Body of pancreas (tissue), 4 donors: ENCODE measurements at places on chromosomes 5 and 9. TPM values are rescaled to one million over a fixed set of nuclear protein-coding genes. Genes with fewer than 3 reads are reported as not detected.
A peak's percentile ranks its signal among the peaks of the same experiment; 100 is the strongest.

GRCh38 chr5:133967124-133967523 is 1.3 kb downstream of the C5orf15 start:
- peaks cover 33% of the 10 kb centered on the region for H3K4me1 ChIP-seq
- H3K36me3 ChIP-seq, result no peaks in the 10 kb centered on the region
- H3K27me3 ChIP-seq, result no peaks in the 10 kb centered on the region
- H3K27ac ChIP-seq, result no peak overlapping the region

- no peaks in the 10 kb centered on the region for H3K4me1 ChIP-seq
- DNase-seq, result no peak
- H3K4me3 ChIP-seq, result no peak overlapping the region
- H3K27ac ChIP-seq, result no peak overlapping the region
- H3K27me3 ChIP-seq, result no peaks in the 10 kb centered on the region
Measured at GRCh38 chr9:112605963-112606699, 111.8 kb downstream of the INIP start.

- H3K4me1 ChIP-seq, result no peaks in the 10 kb centered on the region
- H3K27ac ChIP-seq, result no peak overlapping the region
- H3K4me3 ChIP-seq, result no peak overlapping the region
- DNase-seq, result no peak
- no peaks in the 10 kb centered on the region for H3K27me3 ChIP-seq
Measured at GRCh38 chr9:108617676-108618075, 238.1 kb downstream of the ACTL7B start.

DNA sequence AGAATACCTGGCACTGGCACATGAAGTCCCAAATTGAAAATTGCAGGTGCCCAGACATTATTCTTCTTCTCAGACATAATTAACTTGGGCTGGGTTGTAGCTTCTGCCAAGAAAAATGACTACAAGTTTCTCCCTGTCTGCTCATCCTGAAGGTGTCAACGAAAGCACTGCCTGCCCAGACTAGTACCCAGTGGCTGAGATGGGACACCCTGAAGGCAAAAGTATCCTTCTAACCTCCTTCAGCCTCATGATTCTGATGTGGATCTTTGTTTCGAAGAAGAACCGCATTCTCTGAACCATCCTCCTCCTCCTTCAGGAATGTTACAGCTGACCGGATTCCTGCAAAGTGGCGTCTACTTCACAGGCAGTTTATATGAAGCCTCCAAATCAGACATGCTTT is 161.1 kb upstream of the FST start:
- H3K27ac ChIP-seq, result no peak overlapping the region
- H3K36me3 ChIP-seq, result no peaks in the 10 kb centered on the region
- no peaks in the 10 kb centered on the region for H3K4me1 ChIP-seq
- no peaks in the 10 kb centered on the region for H3K27me3 ChIP-seq

GRCh38 chr5:33299621-33300208 is 141.1 kb upstream of the TARS1 start:
- no peak overlapping the region for H3K4me3 ChIP-seq
- no peaks in the 10 kb centered on the region for H3K4me1 ChIP-seq
- peak overlapping the region; percentile 13 for H3K27ac ChIP-seq
- H3K27me3 ChIP-seq, result no peaks in the 10 kb centered on the region

- no peak overlapping the region for H3K27ac ChIP-seq
- no peak for DNase-seq
- no peaks in the 10 kb centered on the region for H3K36me3 ChIP-seq
- no peak overlapping the region for H3K4me3 ChIP-seq
Measured at GRCh38 chr5:143343042-143343441, 60.4 kb downstream of the NR3C1 start.

- no peaks in the 10 kb centered on the region for H3K4me1 ChIP-seq
- H3K36me3 ChIP-seq, result no peaks in the 10 kb centered on the region
- H3K4me3 ChIP-seq, result no peak overlapping the region
- DNase-seq, result no peak
- H3K27me3 ChIP-seq, result no peaks in the 10 kb centered on the region
- no peak overlapping the region for H3K27ac ChIP-seq
Measured at GRCh38 chr5:121257621-121258020, 594.1 kb upstream of the FTMT start.

GRCh38 chr5:135878156-135878620 is 17.5 kb downstream of the IL9 start:
- peak overlapping the region; percentile 19 for H3K27ac ChIP-seq
- H3K4me3 ChIP-seq, result no peak overlapping the region
- no peaks in the 10 kb centered on the region for H3K4me1 ChIP-seq
- DNase-seq, result no peak

- H3K27me3 ChIP-seq, result no peaks in the 10 kb centered on the region
- H3K27ac ChIP-seq, result no peak overlapping the region
- H3K4me3 ChIP-seq, result no peak overlapping the region
- no peaks in the 10 kb centered on the region for H3K36me3 ChIP-seq
- H3K4me1 ChIP-seq, result no peaks in the 10 kb centered on the region
Measured at GRCh38 chr5:112202694-112203093, 216.4 kb downstream of the EPB41L4A start.

DNA sequence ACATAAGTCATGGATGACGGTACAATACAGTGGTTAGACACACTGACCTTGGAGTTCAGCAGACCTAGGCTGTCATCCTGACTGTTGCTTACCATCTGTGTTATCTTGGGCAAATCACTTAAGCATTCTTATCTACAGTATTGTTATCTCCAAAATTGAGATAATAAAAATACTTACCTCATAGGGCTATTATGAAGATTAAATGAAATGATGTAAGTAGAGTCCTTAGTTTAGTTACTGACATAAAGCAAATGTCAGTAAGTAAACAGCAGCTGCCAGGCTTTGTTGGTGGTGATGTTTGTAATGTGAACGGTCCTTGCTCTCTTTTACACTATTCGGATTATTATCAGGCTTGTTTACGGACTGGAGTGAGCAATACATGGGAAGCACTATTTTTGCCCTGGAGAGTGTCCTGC is 107.3 kb upstream of the DPYSL3 start:
- no peak for DNase-seq
- H3K27me3 ChIP-seq, result no peaks in the 10 kb centered on the region
- H3K36me3 ChIP-seq, result no peaks in the 10 kb centered on the region
- no peak overlapping the region for H3K4me3 ChIP-seq

GRCh38 chr9:134716067-134716466 is 74.5 kb downstream of the COL5A1 start:
- H3K4me1 ChIP-seq, result no peaks in the 10 kb centered on the region
- H3K4me3 ChIP-seq, result no peak overlapping the region
- H3K27ac ChIP-seq, result no peak overlapping the region

- peak; percentile 37 for DNase-seq
- no peaks in the 10 kb centered on the region for H3K36me3 ChIP-seq
- H3K4me3 ChIP-seq, result no peak overlapping the region
- H3K4me1 ChIP-seq, result peaks cover 63% of the 10 kb centered on the region
- H3K27ac ChIP-seq, result peak overlapping the region; percentile 74
Measured at GRCh38 chr5:137218471-137218870, 280.7 kb downstream of the SPOCK1 start.

- H3K4me3 ChIP-seq, result no peak overlapping the region
- no peaks in the 10 kb centered on the region for H3K27me3 ChIP-seq
- no peaks in the 10 kb centered on the region for H3K36me3 ChIP-seq
Measured at GRCh38 chr9:27572061-27572460, 1.2 kb downstream of the C9orf72 start.

DNA sequence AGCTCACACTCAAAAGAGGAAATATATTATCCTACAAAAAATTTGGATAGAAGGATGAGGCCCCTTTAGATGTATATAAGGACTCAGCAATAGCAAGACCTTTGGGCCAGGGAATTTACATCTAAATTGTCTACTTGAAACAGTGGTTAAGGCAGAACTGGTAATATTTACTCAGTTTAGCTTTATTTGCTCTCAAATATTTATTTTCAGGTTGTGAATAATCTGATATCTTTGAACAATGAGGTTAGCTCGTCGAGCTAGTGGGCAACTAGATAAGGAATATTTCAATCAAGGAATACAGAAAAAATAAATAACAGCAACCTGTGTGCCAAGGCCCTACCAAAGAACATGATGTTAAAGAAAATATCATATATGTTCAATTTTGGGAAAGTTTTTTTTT is 966.3 kb downstream of the DTWD2 start:
- H3K4me1 ChIP-seq, result no peaks in the 10 kb centered on the region
- H3K36me3 ChIP-seq, result no peaks in the 10 kb centered on the region
- H3K4me3 ChIP-seq, result no peak overlapping the region
- DNase-seq, result no peak
- no peaks in the 10 kb centered on the region for H3K27me3 ChIP-seq

GRCh38 chr5:120199559-120199958 is 264.5 kb upstream of the PRR16 start:
- H3K27ac ChIP-seq, result no peak overlapping the region
- H3K4me3 ChIP-seq, result no peak overlapping the region
- no peaks in the 10 kb centered on the region for H3K4me1 ChIP-seq
- H3K36me3 ChIP-seq, result no peaks in the 10 kb centered on the region
- DNase-seq, result no peak

DNA sequence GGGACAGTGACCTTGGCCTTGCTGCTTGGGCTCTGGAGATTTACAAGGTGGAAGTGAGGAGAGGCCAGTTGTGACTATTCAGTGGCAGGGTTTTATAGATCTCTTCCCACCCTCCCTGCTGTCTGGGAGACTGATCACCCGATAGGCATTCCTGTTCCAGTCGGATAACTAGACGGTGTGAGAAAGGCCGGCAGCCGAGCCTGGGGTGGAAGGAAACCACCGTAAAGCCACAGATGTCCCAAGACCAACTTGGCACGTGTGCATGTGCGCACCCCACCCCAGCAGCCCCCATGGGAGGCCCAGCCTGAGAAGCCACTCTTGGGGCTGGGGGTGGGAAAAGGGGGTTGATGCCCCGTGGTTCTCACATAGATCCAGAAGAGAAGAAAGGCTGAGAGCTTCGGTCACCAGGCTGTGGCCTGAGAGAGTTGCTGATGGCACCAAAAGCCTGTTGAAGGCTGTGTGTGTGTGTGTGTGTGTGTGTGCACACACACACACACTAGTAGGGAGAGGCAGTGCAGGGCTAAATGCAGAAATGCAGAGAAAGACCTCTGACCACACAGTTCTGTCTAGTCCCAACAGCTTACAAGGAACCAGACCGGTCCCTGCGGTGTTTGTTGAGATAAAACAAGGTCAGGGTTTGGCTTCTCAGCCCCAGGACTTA is 225.8 kb downstream of the FANCC start:
- peaks cover under 1% of the 10 kb centered on the region for H3K36me3 ChIP-seq
- H3K27ac ChIP-seq, result peak overlapping the region; percentile 57
- peaks cover 56% of the 10 kb centered on the region for H3K4me1 ChIP-seq
- no peak for DNase-seq

GRCh38 chr5:87300744-87301143 is 33.1 kb downstream of the RASA1 start:
- H3K27ac ChIP-seq, result no peak overlapping the region
- no peaks in the 10 kb centered on the region for H3K36me3 ChIP-seq
- no peaks in the 10 kb centered on the region for H3K27me3 ChIP-seq
- H3K4me1 ChIP-seq, result peaks cover 16% of the 10 kb centered on the region
- no peak overlapping the region for H3K4me3 ChIP-seq
- DNase-seq, result peak; percentile 25

GRCh38 chr5:158849219-158849791 is 250.4 kb downstream of the EBF1 start:
- no peak overlapping the region for H3K4me3 ChIP-seq
- no peaks in the 10 kb centered on the region for H3K36me3 ChIP-seq
- DNase-seq, result no peak
- H3K27ac ChIP-seq, result no peak overlapping the region

DNA sequence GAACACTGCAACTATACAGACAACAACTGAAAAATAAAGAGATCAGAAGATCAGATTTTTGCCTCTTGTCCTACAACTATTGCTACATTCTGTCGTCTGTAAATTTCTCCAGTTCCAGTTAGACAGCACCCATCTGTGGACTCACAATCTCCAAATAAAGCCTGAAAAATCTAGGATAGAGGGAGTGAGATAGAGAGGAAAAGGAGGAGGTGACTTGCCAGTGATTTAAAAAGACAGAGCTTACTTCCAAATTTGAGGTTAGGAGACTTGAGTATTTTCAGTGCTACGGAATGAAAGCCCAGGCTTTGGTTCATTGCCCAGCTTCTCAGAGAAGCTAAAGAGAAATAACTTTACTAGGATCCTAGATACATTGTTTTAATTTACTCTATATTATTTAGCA is 63.6 kb downstream of the PTCD2 start:
- no peaks in the 10 kb centered on the region for H3K27me3 ChIP-seq
- no peaks in the 10 kb centered on the region for H3K4me1 ChIP-seq
- no peak overlapping the region for H3K27ac ChIP-seq
- H3K36me3 ChIP-seq, result no peaks in the 10 kb centered on the region

DNA sequence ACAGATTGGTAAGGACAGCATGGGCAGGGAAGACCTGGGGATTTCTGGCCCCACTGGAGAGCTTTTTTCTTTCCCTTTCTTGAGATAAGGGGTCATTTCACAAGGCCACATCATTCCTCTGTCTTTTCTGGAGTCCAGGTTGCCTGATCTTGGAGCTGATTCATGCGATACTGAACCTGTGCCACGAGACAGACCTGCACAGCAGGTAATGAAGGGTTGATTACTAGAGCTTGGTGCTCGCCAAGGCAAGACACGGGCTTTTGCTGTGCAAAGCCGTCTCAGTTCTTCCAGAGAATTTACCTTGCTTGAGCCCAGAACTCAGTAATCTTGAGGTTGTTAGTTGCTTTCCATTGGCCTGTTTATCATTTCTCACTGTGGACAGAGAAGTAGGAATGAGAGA is 39.2 kb downstream of the NUP188 start:
- no peak overlapping the region for H3K4me3 ChIP-seq
- H3K27me3 ChIP-seq, result no peaks in the 10 kb centered on the region
- H3K27ac ChIP-seq, result no peak overlapping the region
- no peak for DNase-seq

DNA sequence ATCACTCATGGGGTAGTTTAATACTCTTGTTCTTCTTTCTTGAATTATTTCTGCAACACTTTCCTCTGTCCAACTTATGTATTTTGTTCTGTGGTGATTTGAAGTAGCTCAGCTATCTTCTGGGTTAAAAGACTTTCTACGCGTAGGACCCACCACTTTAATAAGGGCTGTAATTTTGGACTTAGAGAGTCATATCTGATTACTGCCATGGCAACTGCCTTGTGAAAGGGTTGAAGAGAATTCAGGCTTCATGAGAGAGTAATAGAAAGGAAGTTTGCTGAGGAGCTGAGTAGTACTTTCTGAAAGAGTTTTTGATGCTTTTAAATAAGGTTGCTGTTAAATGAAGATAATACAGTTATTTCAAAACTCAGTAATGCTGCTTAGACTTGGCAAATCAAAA is 89.5 kb downstream of the TLE4 start:
- H3K4me1 ChIP-seq, result no peaks in the 10 kb centered on the region
- no peaks in the 10 kb centered on the region for H3K27me3 ChIP-seq
- no peak overlapping the region for H3K4me3 ChIP-seq
- H3K36me3 ChIP-seq, result no peaks in the 10 kb centered on the region
- H3K27ac ChIP-seq, result no peak overlapping the region

Gene UQCRQ
- total RNA-seq, result 84.4 TPM

Gene TEX48
- total RNA-seq, result not detected

Gene GFPT2
- 17.5 TPM for total RNA-seq

Gene PBX3
- total RNA-seq, result 36.3 TPM

Gene TRIM7
- 11.5 TPM for total RNA-seq

Gene SPINK7
- not detected for total RNA-seq

Gene NIPAL4
- total RNA-seq, result not detected

Gene PARP8
- 13.5 TPM for total RNA-seq

Gene SCAI
- 7.6 TPM for total RNA-seq

Gene TSSK1B
- not detected for total RNA-seq

Gene IGFBPL1
- total RNA-seq, result 3.3 TPM

Gene GALNT12
- total RNA-seq, result 53.1 TPM

Gene NDUFS4
- 39.6 TPM for total RNA-seq

Gene PCDHB8
- total RNA-seq, result 0.33 TPM

Gene BTNL8
- total RNA-seq, result not detected

Gene EFNA5
- 1.3 TPM for total RNA-seq

Gene SLC28A3
- total RNA-seq, result 8.0 TPM

Gene PCDHB12
- total RNA-seq, result 2.0 TPM
